COR-L47 (cell line): ENCODE measurements at places on chromosomes 1 and 21.

DNA sequence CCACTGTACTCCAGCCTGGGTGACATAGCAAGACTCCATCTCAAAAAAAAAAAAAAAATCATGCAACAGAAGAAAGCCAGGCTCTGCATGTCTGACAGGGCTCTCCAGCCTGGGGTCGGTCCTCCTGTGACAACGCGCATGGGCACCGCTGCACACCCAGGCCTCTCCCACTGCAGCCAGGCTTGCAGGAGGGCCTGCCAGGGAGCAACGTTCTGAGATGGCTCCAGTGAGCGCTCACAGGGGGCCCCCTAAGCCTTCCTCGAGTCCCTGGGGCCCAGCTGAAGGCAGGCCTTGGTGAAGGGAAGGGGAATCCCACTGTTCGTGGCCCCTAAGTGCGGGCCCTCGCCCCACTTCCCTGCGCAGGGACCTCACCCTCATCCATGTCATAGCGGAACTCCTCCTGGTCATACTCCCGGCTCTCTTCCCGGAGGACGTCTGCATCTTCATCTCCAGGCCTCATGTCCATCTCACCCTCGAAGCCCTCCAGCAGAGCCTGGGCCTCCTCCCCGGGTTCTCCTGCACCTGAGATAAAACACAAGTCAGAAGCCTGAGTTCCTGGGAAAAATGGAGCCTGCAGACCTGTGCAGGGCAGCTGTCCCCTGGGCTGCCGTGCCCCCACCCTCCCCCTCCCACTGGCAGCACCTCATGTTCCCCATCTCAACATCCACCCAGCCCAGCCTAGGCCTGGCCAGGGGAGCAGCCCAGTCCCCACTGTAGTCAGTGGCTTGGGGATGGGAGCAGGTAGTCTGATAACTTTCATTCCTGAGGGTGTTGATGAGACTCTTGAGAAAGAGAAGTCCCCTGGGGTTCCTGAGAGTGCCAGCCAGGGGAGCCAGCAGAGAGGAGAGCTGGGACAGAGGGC is 20.3 kb downstream of the RSPH1 start:
- no peak for DNase-seq

DNA sequence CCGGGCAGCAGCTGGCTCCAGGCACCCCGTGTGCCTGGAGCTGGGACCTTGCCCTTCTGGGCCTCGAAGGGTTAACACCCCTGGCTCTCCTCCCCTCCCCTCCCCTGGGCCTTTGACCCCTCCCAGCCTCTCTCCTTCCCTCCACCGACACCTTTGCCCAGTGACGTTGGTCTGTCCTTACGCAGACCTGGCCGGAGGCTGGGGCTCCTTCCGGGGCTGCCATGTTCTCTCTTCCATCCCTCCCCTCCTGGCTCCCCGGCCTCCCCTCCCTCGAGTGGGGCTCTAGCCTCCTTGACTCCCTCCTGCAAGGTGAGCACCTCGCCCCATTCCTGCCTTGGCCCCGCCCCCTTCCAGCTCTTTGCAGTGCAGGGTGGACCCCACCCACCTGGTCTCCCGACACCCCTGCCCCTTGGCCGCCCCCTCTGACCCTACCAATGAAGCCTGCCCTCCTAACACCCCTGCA is at the start of gene TMEM82:
Gene TMEM82, plus strand, starts transcription at position 161 of the 463 bp plus-strand sequence. Its CDS starts 61 bp downstream, at position 222.
- no peak for DNase-seq

DNA sequence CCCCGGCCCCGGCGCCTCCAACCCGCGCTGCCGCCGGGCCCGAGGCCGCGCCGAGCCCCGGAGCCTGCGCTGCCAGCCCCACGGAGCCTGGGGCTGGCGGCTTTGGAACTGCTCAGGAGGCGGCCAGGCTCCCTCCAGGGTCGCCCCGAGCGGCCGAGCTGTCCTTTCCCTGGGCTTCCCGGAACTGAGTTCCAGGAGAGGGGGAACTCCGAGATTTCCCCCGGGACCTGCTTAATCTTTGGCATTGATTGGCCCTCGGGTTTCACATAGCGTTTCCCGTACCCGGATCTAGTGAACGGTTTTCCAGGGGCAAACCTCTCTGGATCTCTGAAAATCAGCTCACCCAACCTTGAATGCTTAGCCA is 504 bp downstream of the H6PD start:
- peak; percentile 49 for DNase-seq

GRCh38 chr1:197268012-197268411 is at the start of gene CRB1:
Gene CRB1, plus strand, starts transcription at chr1:197268252. Its CDS starts 161 bp downstream, at chr1:197268413.
- peak; percentile 64 for DNase-seq
